ENCODE measurements at places on chromosomes 3 and 15.

- no peak for DNase-seq
Observed at GRCh38 chr3:5568451-5568850, 380.9 kb downstream of the EDEM1 start.

GRCh38 chr15:89117790-89118189 lies 29.5 kb downstream of the ABHD2 start:
- no peak for DNase-seq

DNA sequence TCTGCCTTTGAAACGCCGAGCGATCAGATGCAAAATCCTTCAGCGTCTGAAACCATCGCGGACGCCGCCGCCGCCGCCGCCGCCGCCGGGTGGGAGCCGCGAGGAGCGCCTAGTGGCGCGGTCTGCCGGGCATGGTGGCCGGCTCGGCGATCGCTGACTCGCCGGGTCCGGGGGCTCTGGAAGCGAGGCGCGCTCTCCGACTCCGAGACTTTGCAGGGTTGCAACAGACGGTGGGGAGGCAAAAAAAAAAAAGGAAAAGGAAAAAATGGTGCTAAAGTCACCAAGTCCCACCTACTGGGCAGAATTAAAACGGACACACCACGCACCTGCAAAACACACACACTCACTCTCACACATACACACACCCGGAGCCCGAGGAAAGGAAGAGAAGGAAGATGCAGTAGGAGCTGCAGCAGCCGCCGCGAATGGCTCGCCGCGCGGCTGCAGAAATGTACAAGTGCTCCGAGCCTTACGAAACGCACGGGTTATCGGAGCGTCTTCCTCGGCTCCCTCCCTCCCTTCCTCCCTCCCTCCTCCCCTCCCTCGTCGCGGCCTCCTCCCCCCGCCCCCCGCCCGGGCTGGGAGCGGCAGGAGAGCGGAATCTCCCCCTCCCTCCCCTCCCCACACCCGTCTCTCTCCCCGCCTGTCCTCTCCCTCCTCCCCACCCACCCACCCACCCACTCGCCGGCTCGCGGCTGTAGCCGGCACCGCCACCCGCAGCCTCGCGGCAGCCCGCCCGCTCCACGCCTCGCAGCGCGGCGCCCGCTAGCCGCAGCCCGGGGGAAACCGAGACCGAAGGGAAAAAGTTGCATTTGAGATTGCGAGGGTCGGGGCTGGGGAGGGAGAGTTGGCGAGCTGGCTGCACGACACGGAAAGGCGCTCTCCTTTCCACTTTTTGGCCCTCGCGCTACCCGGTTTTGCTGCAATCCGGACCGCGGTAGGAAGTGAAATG lies at the start of gene NTRK3:
TSS of gene NTRK3 (minus strand) at position 461 of the 952 bp plus-strand sequence. CDS start 586 bp downstream, outside the sequence.
- DNase-seq: no peak

GRCh38 chr15:86125775-86126174 lies 46.1 kb downstream of the AGBL1 start:
- DNase-seq: no peak

GRCh38 chr3:172034786-172035685 lies 4.3 kb upstream of the FNDC3B start:
- DNase-seq: no peak

DNA sequence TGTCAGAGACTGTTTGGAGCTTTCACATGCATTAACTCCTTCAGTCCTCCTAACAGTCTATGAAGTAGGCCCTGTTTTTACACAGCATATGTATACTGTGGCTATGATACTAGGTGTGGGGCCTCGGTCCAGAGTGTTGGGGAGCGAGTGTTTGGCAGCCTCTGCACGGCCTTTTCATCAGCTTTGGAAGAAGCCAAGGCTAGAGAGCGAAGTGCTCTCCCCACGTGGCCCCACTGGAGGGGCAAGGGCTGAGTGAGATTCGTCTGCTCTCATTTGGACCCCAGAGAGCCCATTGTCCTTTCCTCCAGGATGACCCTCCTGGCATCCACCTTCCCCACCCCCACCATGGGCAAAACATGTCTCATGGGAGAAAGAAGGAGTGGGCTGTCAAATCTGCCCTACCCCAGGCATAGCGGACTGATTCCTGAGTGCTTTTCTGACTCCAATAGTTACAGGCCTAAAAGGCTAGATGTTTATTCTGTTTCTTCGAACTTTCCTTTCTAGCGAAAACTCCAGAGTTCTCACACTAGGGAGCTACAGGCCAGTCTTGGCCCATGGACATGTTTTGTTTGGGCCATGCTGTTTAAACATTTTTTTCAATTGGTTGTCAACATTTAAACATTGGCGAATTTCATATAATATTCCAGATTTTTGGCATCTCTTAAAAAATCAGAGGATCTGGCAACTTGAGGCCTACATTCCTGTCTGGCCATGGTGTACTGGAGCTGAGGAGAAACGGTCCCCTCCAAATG lies 76.0 kb downstream of the EEFSEC start:
- DNase-seq: no peak

- no peak for DNase-seq
Observed at GRCh38 chr3:7000501-7000900, 139.6 kb downstream of the GRM7 start.

GRCh38 chr3:136512381-136512780 lies 239.8 kb downstream of the STAG1 start:
- DNase-seq: no peak

GRCh38 chr3:36210840-36211651 lies 169.3 kb upstream of the STAC start:
- no peak for DNase-seq

GRCh38 chr3:52509753-52510328 lies 14.7 kb downstream of the STAB1 start:
- no peak for DNase-seq

- no peak for DNase-seq
Observed at GRCh38 chr3:14303336-14304100, 98.9 kb upstream of the SLC6A6 start.

GRCh38 chr3:155919728-155920127 lies 49.3 kb downstream of the GMPS start:
- no peak for DNase-seq

GRCh38 chr15:46242935-46243334 lies 608.1 kb downstream of the SQOR start:
- no peak for DNase-seq

DNA sequence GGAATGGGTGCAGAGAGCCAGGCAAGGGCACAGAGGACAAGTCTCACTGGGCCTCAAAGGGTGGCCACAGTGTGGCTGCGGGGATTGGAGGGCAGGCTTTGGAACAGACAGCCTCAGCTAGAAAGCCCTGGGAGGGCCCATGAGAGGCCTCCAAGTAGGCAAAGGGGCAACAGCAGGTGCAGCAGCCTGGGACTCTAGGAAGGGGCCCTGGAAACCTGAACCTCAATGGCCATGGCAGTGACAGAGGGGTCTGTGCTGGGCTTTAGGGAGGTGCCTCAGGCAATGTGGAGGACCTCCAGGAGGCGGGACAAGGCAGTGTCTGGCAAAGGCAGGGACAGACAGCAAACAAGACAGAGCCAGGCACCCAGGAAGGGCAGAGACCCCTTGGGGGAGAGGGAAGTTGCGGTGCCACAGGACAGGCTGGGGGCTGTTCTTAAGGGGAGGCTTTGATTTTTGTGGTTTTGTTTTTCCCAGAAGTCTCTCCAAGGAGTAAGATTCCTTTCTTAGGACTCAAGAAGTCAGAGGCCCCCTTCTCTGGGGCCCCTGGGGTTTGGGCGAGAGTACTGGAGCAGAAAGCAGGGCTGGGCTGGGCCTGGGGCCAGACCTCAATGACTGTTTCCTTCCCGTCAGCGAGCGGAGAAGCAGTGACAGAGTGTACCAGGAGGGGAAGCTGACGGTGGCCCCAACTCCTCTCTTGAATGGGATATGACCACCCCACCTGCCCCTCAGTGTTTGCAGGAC lies 9.7 kb downstream of the STOML1 start:
- no peak for DNase-seq

DNA sequence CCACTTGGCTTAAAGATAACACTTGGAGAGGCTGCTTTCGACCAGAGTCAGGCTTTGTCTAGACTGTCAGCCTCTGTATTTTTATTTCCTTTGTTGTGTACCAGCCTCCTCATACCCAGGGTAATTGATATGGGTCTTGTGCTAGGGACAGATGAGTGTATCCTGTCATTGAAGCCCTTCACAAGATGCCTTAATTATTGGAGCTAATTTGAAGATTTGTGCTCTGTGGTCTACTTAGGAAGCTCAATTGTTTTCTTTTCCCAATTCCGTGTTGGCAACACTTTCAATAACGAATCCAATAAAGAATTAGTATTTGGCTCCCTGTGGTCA lies 60.5 kb upstream of the DPH6 start:
- DNase-seq: no peak

GRCh38 chr3:124455891-124456290 lies 274.4 kb upstream of the UMPS start:
- no peak for DNase-seq

GRCh38 chr3:185661772-185662171 lies 75.7 kb downstream of the SENP2 start:
- no peak for DNase-seq

DNA sequence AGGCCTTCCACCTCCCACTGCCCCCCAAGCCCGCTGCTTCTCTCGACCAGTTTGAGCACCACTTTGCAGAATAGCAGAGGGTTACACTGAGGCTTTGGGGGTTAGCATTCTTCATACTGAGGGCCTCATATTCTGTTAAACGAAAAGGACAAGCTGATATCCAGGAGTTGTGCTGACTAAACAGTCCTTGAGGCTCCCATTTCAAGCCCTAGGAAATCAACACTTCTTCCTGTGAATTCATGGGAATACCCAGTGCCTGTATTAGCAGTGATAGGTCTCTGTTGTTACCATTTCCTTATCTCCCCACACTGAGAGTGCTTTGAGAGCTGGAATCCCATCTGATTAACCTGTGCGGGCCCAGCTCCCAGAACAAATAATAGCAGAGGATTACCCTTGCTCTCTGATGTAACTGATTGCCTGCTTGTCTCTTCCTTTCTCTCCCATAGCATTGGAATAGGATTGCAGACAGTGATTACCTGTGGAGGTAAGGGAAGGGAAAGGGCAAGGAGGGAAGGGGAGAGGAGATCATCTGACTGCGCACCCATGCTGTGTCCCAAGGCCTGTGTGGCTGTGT lies 930 bp downstream of the FBXW12 start:
- no peak for DNase-seq

GRCh38 chr15:68656438-68656739 lies 77.6 kb downstream of the CORO2B start:
- no peak for DNase-seq

- no peak for DNase-seq
Observed at GRCh38 chr3:50408443-50408944, 49.2 kb upstream of the TMEM115 start.

GRCh38 chr3:188126934-188127333 lies 27.0 kb upstream of the LPP start:
- DNase-seq: no peak

GRCh38 chr3:97960551-97960950 lies 11.7 kb downstream of the RIOX2 start:
- DNase-seq: no peak

- no peak for DNase-seq
Observed at GRCh38 chr15:93033434-93034045, 55.5 kb downstream of the RGMA start.

DNA sequence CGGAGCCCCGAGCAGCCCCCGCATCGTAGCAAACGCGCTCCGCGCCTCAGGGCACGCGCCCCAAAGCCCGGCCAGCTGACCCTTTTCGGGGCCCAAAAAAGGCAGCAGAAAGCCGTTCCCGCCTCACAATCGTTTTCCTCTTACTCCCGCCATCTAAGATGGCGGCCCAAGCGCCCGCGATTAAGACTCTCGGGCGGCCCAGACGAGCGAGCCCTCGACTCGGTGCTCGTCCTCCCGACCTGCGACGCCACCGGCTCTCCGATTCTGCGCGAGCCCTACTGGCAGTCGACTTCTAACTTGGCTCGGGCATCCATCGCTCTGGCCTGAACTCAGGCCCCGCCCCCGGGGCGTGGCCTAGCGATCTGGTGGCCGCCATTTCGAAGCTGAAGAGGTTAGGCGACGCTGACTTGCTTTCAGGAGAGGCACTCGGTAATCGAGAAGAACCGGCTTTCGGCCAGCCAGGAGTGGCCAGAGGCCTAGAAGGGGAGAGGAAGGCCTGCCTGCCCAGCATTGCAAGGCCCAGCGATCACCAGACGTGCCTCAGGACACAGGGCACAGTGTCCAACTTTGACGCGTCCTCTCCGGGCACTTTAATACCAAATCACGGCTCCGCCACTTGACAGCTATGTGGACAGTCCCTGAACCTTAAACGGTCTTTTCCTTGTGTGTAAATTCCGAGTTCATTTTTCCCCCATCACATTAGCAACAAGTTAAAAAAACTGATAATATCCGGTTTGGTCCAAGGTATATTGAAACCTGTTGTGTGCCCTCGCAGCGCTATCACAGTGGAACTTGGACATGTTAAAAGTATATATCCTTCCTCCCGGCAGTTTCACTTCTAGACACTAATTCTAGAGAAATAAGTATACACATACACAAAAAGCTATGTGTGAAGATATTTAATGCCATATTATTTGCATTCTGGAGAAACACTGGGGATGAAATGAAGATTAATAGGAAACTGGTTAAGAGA lies at the start of gene RAF1:
TSS of gene RAF1 (minus strand) at position 182 of the 973 bp plus-strand sequence. CDS start 45,396 bp downstream, outside the sequence.
- peak; percentile 65 for DNase-seq

DNA sequence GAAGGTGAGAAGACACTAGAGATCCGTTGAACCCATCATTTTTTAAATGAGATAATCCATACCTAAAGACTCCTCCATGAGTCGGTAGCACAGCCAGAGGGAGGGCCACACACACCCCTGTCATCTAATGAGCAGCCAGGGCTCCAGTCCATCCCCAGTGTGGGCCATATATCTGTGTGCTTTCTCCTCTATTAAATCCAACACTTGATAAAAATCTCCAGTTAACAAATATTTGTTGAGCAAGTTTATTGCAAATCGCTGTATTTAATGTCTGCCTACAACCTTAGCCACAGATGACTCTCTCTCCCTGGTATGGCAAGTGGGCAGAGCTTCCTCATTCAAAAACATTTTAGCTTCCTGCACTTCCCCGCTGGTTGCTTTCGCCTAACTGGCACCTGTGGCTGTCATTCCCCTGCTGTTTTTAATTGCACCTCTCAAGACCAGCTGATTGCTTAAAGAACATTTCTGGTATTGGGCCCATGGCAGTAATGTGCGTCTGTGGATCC lies 82.8 kb downstream of the SMAD3 start:
- no peak for DNase-seq

GRCh38 chr3:51687431-51688205 lies 16.6 kb downstream of the TEX264 start:
- no peak for DNase-seq

GRCh38 chr3:52774066-52774713 lies 3.2 kb upstream of the ITIH1 start:
- DNase-seq: no peak

GRCh38 chr3:63328365-63328764 lies 50.3 kb downstream of the SYNPR start:
- DNase-seq: no peak

DNA sequence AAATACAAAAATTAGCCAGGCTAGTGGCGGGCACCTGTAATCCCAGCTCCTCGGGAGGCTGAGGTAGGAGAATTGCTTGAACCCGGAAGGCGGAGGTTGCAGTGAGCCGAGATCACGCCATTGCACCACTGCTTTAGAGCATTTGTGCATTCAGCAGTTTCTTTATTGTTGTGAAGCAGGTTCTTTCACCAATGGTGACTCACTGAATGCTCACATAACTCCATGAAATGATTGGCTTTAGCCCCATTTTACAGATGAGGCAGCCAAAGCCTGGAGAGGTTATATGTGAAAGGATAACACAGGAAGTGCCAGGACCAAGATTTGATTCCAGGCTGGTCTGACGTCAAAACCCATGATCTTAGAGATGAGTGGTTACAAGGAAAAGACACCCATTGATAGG lies 195.2 kb downstream of the SLCO3A1 start:
- DNase-seq: no peak
